ENCODE measurements at places on chromosomes 13 and 19.

DNA sequence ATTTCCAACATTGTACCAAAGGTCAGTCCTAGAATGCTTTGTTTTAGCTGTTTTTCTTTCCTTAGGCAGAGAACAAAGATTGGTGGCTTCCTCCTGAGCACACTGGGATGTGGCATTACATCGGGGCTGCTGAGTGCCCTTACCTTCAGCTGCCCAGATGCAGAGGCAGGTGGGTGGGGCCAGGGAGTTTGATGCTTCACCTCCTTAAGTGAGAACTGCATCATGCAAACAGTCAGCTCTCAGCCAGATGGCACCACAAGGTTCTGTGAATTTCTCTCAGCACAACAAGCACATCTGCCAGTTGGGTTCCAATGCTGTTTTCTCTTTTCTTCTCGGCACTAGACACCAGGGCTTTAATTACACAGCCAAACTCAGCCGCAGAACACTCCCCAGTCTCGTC, 87.4 kb upstream of the UBL3 start:
- DNase-seq: no peak

GRCh38 chr13:77338961-77339401, 12.1 kb upstream of the MYCBP2 start:
- DNase-seq: no peak

DNA sequence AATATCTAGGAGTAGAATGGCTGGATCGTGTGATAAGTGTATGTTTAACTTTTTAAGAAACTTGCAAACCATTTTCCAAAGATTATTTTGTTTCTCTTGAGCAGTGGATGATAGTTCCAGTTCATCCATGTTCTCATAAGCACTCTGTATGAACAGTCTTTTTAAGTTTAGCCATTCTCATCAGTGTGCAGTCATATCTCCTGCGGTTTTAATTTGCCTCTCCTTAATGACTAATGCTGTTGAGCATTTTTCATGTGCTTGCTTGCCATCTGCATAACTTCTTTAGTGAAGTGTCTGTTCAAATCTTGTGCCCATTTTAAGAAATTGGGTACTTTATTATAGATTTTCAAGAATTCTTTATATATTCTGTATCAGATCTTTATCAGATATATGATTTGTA, 58.6 kb downstream of the WASF3 start:
- DNase-seq: no peak

DNA sequence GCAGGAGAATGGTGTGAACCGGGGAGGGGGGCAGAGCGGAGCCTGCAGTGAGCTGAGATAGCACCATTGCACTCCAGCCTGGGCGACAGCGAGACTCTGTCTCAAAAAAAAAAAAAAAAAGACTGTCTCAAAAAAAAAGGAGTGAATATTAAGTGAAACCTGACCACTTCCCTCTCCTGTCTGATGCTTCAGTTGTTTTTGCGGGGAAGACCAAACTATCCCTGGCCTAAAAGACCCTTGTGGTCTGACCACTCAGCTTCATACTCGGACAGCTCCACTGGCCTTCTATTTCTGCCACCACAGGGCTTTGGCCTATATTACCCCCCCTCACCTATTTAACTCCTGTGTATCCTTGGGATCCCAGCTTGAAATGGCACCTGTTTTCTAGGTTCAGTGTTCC, 2.3 kb downstream of the CLASRP start:
- no peak for DNase-seq

DNA sequence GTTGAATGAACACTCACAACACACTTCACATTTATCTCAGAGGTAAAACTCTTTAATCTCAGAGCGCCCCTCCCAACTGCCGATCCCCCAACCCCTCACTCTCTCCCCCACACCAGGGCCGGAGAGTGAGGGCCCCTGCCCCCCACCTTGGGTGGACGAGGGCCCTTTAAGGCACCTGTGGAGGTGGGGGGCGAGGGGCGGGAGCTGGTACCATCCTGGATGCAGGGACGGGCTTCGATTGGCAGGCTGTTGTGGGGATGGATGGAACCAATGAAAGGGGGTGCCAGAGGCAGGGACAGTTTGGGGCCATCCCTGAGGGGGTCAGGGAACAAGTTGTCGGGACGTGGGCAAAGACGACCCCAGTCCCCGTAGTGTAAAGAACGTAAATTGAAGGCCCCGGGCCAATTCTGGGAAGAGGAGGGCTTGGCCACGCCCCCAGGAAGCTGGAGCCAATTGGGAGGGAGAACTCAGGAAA, 1.7 kb upstream of the PNKP start:
- no peak for DNase-seq
